ENCODE measurements at places on chromosomes 12 and 14.
A peak's percentile ranks its signal among the peaks of the same experiment; 100 is the strongest.

DNA sequence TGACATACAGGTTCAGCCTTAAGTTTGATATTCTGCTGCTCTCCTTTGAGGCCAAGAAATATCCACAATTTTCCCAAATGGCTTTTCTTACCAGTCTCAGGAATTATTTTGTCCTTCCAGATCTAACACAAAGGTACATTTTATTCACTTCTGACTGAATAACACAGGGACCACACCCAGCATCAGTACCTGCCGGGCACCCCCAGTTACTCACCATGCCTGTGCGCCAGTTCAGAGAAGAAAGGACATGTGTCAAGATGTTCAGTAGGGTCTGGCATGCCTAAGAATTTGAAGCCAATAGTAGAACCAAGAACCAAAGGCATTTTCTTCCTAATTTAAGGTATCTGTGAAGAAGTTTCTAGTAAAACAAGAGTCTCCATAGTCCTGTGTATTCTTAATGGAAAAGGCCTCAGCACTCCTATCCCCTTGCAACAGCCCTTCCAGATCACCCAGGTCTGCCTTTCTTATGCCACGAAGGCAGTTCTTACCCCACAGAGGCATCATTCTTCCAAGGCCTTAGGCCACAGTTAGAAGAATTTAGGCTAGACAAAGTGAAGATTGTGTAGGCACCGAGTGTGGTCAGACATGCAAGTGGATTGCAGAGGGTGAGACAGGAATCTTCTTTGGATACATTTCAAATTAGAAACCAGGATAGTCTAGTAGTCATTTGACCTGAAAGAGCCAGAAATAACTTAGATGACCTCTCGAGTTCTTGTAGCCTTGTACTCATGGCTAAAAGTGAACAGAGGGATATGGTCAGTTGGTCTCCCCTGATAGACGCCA is 140.1 kb upstream of the HIF1A start:
- peaks cover 38% of the 10 kb centered on the region for H3K36me3 ChIP-seq
- H3K4me1 ChIP-seq: peaks cover 66% of the 10 kb centered on the region
- H3K27ac ChIP-seq: peak overlapping the region; percentile 27

DNA sequence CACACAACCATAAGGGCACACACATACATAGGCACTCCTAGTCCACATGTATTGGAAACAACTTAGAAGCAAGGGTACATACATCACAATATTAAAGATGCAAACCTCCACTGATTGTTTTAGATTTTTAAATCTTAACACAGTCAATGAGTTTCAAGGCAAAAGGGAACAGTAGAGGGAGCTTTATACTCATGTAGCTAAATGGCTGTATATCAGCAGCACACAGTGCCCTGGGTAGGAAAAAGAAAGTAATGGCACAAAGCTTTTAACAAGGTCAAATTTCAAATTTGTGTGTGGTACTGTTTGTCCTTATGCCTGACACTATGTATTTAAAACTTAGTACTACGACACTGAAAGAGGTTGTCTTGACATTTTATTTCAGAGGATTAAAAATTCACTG is 262.0 kb downstream of the MED13L start:
- peaks cover 80% of the 10 kb centered on the region for H3K36me3 ChIP-seq
- no peak overlapping the region for H3K4me3 ChIP-seq
- H3K4me1 ChIP-seq: peaks cover 3% of the 10 kb centered on the region
- no peaks in the 10 kb centered on the region for H3K27me3 ChIP-seq

DNA sequence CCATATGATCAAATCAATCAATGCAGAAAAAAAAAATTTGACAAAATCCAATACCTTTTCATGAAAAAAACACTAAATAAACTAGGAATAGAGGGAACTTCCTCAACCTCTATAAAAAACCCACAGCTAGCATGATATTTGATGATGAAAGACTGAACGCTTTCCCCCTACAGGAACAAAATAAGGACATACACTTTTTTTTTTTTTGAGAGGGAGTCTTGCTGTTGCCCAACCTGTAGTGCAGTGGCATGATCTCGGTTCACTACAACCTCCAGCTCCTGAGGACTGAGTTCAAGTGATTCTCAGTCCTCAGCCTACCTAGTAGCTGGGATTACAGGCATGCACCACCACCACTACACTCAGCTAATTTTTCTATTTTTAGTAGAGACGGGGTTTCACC is 17.9 kb upstream of the CAMKK2 start:
- no peak overlapping the region for H3K4me3 ChIP-seq
- peaks cover 30% of the 10 kb centered on the region for H3K4me1 ChIP-seq
- no peaks in the 10 kb centered on the region for H3K27me3 ChIP-seq
- peak overlapping the region; percentile 68 for H3K27ac ChIP-seq

- no peak overlapping the region for H3K4me3 ChIP-seq
- H3K27me3 ChIP-seq: no peaks in the 10 kb centered on the region
- H3K27ac ChIP-seq: no peak overlapping the region
- no peaks in the 10 kb centered on the region for H3K4me1 ChIP-seq
- DNase-seq: no peak
Measured at GRCh38 chr12:63470161-63470560, 198.1 kb downstream of the DPY19L2 start.

DNA sequence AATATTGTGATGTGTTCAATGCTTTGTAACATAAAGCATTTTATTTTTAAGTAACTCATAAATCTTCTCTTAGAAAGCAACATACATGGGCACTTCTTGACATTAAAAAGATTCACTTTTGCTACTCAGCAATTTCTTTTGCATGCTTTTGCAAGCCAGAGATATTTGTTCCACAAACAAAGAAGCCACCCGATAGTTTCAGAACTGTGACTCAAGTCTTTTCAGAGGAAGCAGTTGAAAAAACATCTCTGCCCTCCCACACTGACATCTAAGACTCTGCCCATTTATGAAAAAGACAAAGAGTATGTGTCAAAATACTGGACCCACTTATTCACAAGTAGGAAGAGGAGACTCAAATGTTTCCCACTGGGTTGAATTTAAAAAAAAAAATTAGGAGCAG is 7.5 kb downstream of the APPL2 start:
- peak overlapping the region; percentile 83 for H3K27ac ChIP-seq
- no peaks in the 10 kb centered on the region for H3K27me3 ChIP-seq
- H3K4me3 ChIP-seq: peak overlapping the region; percentile 45

Measured in activated T-cell treated with anti-CD3 and anti-CD28 coated beads, Interleukin-2, amount 50 U/mL, for 24 hours (primary cell).